ENCODE measurements at places on chromosomes 5 and 9.

DNA sequence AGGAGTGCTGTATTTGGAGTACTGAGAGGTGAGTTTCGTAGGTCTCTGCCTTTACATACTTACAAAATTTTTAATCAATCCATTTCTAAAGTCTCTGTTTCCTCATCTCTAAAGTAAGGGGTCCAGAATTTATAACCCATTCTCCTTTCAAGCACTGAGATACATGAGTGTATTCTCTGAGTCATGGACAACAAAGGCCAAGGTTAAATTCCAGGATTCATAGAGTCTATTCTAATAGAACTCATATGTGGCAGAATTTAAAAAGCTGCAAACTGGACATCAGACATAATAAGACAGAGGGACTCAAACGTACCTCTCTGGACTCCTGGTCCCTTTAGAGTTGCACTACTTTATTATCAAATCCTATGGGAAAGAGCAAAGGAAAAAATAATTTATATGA, 112.5 kb upstream of the SLIT3 start:
- DNase-seq = no peak

GRCh38 chr9:121267689-121268597, at the start of gene GSN:
Gene GSN (plus strand): TSS chr9:121268162. CDS start chr9:121301972, 33,810 bp downstream.
- no peak for DNase-seq

DNA sequence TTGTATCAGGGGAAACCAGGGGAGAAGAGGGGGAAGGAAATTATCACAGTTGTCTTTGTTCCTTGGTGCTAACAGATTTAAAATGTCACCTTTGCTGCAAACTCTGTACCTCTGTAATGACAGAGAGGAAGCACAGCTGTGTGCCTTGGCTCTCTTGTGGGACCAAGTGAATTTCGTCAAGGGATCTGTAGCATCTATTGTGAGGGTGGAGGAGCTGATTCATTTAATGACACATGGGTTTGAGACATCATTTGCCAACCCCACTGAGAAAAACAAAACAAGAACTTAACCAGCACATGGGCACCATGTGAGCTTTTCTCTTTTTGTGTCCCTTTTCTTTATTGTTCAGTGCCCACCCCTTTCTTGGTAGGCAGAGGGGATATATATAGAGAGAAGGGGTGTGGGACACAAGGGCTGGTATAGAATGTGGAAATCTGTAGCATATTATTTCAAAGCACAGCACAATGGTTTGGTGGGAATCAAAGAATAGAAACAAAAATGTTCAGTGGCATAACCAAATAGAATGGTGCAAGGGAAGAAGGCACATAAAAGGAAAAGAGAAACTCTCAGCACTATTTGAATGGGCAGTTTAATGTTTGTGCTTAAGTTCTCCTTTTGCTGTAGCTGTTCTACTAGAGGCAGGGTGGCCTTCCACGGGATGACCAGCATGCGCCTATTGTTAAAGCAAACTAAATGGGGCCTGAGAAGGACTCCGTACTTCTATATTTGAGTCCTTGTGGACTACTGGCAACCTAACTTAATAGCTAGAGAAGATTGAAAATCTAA, 63.3 kb downstream of the LIX1 start:
- no peak for DNase-seq

- DNase-seq = no peak
Measured at GRCh38 chr5:14587150-14587549, 5.6 kb downstream of the OTULINL start.

- DNase-seq = no peak
Measured at GRCh38 chr9:105339849-105340248, 95.4 kb downstream of the SLC44A1 start.

GRCh38 chr5:56202483-56202882, 30.6 kb downstream of the ANKRD55 start:
- no peak for DNase-seq

All from COLO829 (cell line).